PC-9 (cell line): ENCODE measurements at places on chromosomes 11 and 22. TPM values are rescaled to one million over a fixed set of nuclear protein-coding genes. Genes with fewer than 3 reads are reported as not detected.

The OR2D2 gene
- total RNA-seq, result not detected in 2 replicates

The CCDC34 gene
- total RNA-seq, result 21.0 and 33.6 TPM in 2 replicates

The GLYATL2 gene
- total RNA-seq, result not detected in 2 replicates

The MLC1 gene
- total RNA-seq, result not detected in 2 replicates

The F2 gene
- 0.20 TPM in 1 of 2 replicates, not detected in the other for total RNA-seq

The CEND1 gene
- total RNA-seq, result not detected in 2 replicates

The MUC6 gene
- total RNA-seq, result 0.07 TPM in 1 of 2 replicates, not detected in the other

The C11orf65 gene
- total RNA-seq, result 1.7 and 1.9 TPM in 2 replicates

The LGR4 gene
- total RNA-seq, result 33.4 and 37.4 TPM in 2 replicates

The TRIM49C gene
- total RNA-seq, result not detected in 2 replicates

The OR4A16 gene
- total RNA-seq, result not detected in 2 replicates

The RBX1 gene
- total RNA-seq, result 52.9 and 53.3 TPM in 2 replicates

The TRIM48 gene
- not detected in 2 replicates for total RNA-seq

The OR52L1 gene
- not detected in 2 replicates for total RNA-seq

The MPEG1 gene
- total RNA-seq, result not detected in 2 replicates

The SLC22A9 gene
- total RNA-seq, result not detected in 2 replicates

The MRGPRX1 gene
- not detected in 2 replicates for total RNA-seq

The CD59 gene
- 288 and 291 TPM in 2 replicates for total RNA-seq

The CSNK2A3 gene
- 1.6 TPM in 1 of 2 replicates, not detected in the other for total RNA-seq

The CHRM4 gene
- total RNA-seq, result 0.31 TPM in 1 of 2 replicates, not detected in the other

The SEZ6L gene
- total RNA-seq, result not detected in 2 replicates

The OR51D1 gene
- not detected in 2 replicates for total RNA-seq

The SLC16A8 gene
- not detected in 2 replicates for total RNA-seq

The TCP11L1 gene
- total RNA-seq, result 8.1 and 10.3 TPM in 2 replicates

The CSTF3 gene
- total RNA-seq, result 45.6 and 46.5 TPM in 2 replicates

The UCP2 gene
- total RNA-seq, result 27.2 and 36.8 TPM in 2 replicates

The CYB5R2 gene
- 13.2 and 16.7 TPM in 2 replicates for total RNA-seq

The OR5I1 gene
- total RNA-seq, result not detected in 2 replicates

The CPT1A gene
- total RNA-seq, result 29.7 and 36.3 TPM in 2 replicates

The OR2AG2 gene
- 0.11 and 0.25 TPM in 2 replicates for total RNA-seq
